ENCODE measurements at places on chromosomes 12 and 14. TPM values are rescaled to one million over a fixed set of nuclear protein-coding genes. Genes with fewer than 3 reads are reported as not detected.

- no peak for DNase-seq
- H3K36me3 ChIP-seq = no peaks in the 10 kb centered on the region
- no peaks in the 10 kb centered on the region for H3K4me1 ChIP-seq
- no peak overlapping the region for H3K4me3 ChIP-seq
Observed at GRCh38 chr12:91877022-91877421, 268.6 kb downstream of the BTG1 start.

DNA sequence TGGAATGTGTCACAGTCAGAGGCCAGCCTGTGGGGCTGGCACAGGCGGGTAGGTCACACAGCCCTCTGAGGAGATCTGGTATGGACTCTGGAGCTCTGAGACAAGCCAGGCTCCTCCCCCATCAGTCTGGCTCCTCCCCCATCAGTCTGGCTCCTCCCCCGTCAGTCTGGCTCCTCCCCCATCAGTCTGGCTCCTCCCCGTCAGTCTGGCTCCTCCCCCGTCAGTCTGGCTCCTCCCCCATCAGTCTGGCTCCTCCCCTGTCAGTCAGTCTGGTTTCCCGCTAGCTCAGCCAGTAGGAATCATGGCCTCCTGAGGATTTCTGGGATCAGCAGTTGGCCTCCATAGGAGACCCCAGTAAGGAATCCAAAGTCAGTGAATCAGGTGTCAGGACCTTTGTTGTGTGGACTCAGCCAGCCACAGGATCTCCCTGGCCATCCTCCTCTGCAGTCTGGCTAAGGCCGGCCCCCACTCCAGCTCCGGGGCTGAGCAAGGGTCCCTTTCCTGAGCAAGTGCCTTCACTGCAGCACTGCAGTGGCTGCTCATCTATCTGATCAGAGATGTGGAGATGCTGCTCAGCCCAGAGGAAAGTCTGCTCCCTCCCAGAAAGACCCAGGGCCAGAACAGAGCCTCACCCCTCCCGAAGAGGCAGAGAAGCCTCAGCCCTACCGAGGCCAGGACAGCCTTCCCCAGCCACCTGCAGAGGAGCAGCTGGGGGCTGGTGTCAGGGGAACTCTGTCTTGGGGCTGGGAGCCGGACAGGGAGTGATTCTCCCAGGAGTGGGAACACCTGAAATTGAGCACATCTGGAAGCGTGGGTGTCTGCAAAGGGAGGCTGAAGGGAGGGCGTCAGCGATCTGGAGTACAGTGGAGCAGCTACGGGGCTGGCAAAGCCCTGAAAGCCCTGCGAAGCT lies 35.7 kb downstream of the IQSEC3 start:
- no peak overlapping the region for H3K27ac ChIP-seq
- no peak overlapping the region for H3K4me3 ChIP-seq
- no peaks in the 10 kb centered on the region for H3K4me1 ChIP-seq
- no peak for DNase-seq
- no peaks in the 10 kb centered on the region for H3K27me3 ChIP-seq

- no peak overlapping the region for H3K27ac ChIP-seq
- no peaks in the 10 kb centered on the region for H3K36me3 ChIP-seq
- no peaks in the 10 kb centered on the region for H3K27me3 ChIP-seq
- no peak overlapping the region for H3K4me3 ChIP-seq
Observed at GRCh38 chr14:65356327-65356836, 56.1 kb upstream of the FUT8 start.

- no peaks in the 10 kb centered on the region for H3K36me3 ChIP-seq
- DNase-seq = no peak
- H3K27me3 ChIP-seq = no peaks in the 10 kb centered on the region
- H3K4me3 ChIP-seq = no peak overlapping the region
- peaks cover 21% of the 10 kb centered on the region for H3K4me1 ChIP-seq
- H3K27ac ChIP-seq = peak overlapping the region; percentile 61
Observed at GRCh38 chr12:93128332-93128707, 199.2 kb upstream of the EEA1 start.

- no peak for DNase-seq
- H3K4me1 ChIP-seq = no peaks in the 10 kb centered on the region
- H3K27ac ChIP-seq = no peak overlapping the region
- no peak overlapping the region for H3K4me3 ChIP-seq
Observed at GRCh38 chr14:39666386-39666785, 234.2 kb upstream of the FBXO33 start.

GRCh38 chr14:89836830-89837469 lies 117.6 kb downstream of the EFCAB11 start:
- H3K4me1 ChIP-seq = peaks cover 6% of the 10 kb centered on the region
- H3K4me3 ChIP-seq = no peak overlapping the region
- DNase-seq = no peak
- no peak overlapping the region for H3K27ac ChIP-seq

- no peaks in the 10 kb centered on the region for H3K4me1 ChIP-seq
- DNase-seq = no peak
- H3K27ac ChIP-seq = no peak overlapping the region
- no peaks in the 10 kb centered on the region for H3K27me3 ChIP-seq
Observed at GRCh38 chr12:131471271-131471905, 239.5 kb upstream of the SFSWAP start.

GRCh38 chr12:20018406-20018805 lies 349.9 kb upstream of the PDE3A start:
- H3K27me3 ChIP-seq = no peaks in the 10 kb centered on the region
- H3K4me3 ChIP-seq = no peak overlapping the region
- no peaks in the 10 kb centered on the region for H3K36me3 ChIP-seq
- H3K4me1 ChIP-seq = no peaks in the 10 kb centered on the region

DNA sequence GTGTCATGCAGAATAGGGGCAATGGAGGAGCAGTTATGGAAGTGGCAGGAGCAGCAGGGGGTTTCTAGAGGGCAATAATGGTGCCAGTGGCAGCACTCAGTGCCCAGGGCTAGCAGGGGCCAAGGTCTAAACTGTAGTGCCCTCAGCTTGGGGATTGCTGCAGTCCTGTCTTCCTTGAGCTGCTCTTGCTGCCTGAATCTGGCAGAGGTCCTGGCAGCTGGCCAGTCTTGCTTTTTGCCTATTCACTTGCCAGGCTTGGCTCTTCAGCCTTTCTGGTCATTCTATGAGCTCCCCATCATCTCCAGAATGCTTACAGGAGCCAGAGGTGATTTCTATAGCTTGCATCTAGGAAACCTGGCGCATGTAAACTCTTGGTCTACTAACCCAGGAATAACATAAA lies 72.0 kb downstream of the SUDS3 start:
- DNase-seq = no peak
- H3K27me3 ChIP-seq = no peaks in the 10 kb centered on the region
- no peaks in the 10 kb centered on the region for H3K4me1 ChIP-seq
- H3K27ac ChIP-seq = no peak overlapping the region
- H3K4me3 ChIP-seq = no peak overlapping the region

DNA sequence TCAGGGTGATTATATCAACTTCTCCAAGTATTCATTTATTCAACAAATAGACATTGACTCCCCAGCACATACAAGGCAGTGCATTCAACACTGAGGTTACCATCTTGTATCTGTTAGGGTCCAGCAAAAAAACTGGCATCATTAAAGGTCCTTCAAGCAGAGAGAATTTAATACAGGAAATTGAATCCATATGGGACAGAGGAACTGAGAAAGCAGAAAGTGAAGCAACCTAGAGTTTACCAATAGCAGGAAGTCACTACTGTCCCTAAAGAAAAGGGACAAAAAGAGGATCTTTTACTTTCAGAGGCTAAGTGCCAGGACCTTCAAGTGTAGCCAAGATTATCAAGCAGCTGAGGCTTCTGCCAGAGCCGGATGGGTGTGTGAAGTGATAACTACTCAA lies 237.8 kb upstream of the TBX3 start:
- DNase-seq = no peak
- H3K27me3 ChIP-seq = no peaks in the 10 kb centered on the region
- H3K4me3 ChIP-seq = no peak overlapping the region
- H3K27ac ChIP-seq = no peak overlapping the region

GRCh38 chr12:48780381-48781025 lies 8.4 kb downstream of the ADCY6 start:
- DNase-seq = no peak
- H3K27ac ChIP-seq = peak overlapping the region; percentile 92
- peaks cover 25% of the 10 kb centered on the region for H3K4me1 ChIP-seq
- peaks cover 21% of the 10 kb centered on the region for H3K36me3 ChIP-seq
- no peaks in the 10 kb centered on the region for H3K27me3 ChIP-seq
- peak overlapping the region; percentile 5 for H3K4me3 ChIP-seq

- no peak for DNase-seq
- peak overlapping the region; percentile 43 for H3K27ac ChIP-seq
- no peak overlapping the region for H3K4me3 ChIP-seq
- H3K36me3 ChIP-seq = peaks cover 45% of the 10 kb centered on the region
- peaks cover 18% of the 10 kb centered on the region for H3K4me1 ChIP-seq
- H3K27me3 ChIP-seq = no peaks in the 10 kb centered on the region
Observed at GRCh38 chr12:6327229-6328041, 14.4 kb downstream of the TNFRSF1A start.

DNA sequence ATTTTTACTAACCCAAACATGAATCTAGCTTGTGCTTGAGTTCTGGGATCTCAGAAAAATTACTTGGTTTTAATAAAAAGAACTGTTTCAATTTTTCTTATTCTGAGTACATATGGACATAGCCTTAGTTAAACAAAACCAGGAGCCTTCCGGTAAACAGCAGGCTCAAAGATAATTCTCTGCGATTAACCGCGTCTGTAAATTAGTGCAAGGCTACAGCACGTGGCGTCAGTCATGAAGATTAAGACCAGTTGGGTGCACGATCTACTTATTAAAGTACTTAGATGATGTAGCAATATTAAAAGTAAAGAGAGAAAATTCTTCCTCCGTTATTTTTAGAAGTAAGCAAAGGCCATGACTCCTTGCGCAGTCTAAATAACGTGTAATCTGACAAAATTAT lies 700 bp downstream of the KCNJ8 start:
- no peak for DNase-seq
- H3K4me1 ChIP-seq = peaks cover 36% of the 10 kb centered on the region

GRCh38 chr12:42186793-42187192 lies 42.1 kb upstream of the GXYLT1 start:
- no peak for DNase-seq
- H3K27me3 ChIP-seq = no peaks in the 10 kb centered on the region
- H3K4me1 ChIP-seq = no peaks in the 10 kb centered on the region

GRCh38 chr14:61065656-61066055 lies 84.6 kb downstream of the SLC38A6 start:
- H3K36me3 ChIP-seq = peaks cover 3% of the 10 kb centered on the region
- no peak overlapping the region for H3K27ac ChIP-seq
- DNase-seq = no peak
- H3K4me1 ChIP-seq = no peaks in the 10 kb centered on the region
- no peak overlapping the region for H3K4me3 ChIP-seq
- H3K27me3 ChIP-seq = no peaks in the 10 kb centered on the region

- no peak overlapping the region for H3K27ac ChIP-seq
- peaks cover 10% of the 10 kb centered on the region for H3K4me1 ChIP-seq
- no peaks in the 10 kb centered on the region for H3K36me3 ChIP-seq
- no peaks in the 10 kb centered on the region for H3K27me3 ChIP-seq
Observed at GRCh38 chr12:100293017-100293416, 26.0 kb downstream of the SCYL2 start.

GRCh38 chr14:54366736-54367735 lies 29.8 kb upstream of the CDKN3 start:
- H3K36me3 ChIP-seq = no peaks in the 10 kb centered on the region
- no peak overlapping the region for H3K4me3 ChIP-seq
- no peak for DNase-seq
- no peak overlapping the region for H3K27ac ChIP-seq
- no peaks in the 10 kb centered on the region for H3K27me3 ChIP-seq

DNA sequence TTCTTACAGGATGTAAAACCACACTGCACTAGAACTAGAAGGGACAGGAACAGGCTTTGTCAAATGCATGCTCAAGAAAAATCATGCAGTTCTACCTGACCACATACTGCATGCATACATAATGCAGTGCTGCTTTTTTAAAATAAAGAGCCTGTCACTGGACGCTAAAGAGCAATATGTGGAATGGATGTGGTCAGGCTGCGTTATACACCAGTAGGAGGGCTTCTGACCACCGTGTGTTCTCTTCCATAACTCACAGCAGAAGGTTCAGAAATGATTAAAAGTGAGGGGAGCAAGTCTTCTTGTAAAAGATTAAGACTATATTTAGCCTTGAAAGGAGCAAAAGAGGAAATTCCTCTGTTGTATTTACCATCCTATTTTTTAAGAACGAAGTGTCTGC lies 392.0 kb downstream of the EMP1 start:
- H3K4me3 ChIP-seq = no peak overlapping the region
- no peaks in the 10 kb centered on the region for H3K4me1 ChIP-seq
- H3K27ac ChIP-seq = no peak overlapping the region
- no peaks in the 10 kb centered on the region for H3K36me3 ChIP-seq
- no peak for DNase-seq

The DCD gene
- 6.5 TPM for total RNA-seq

The DTX3 gene
- 55.1 TPM for total RNA-seq

The RPS6KL1 gene
- total RNA-seq = 17.6 TPM

The RAD9B gene
- 0.21 TPM for total RNA-seq

The SIX1 gene
- 2.6 TPM for total RNA-seq
